Naive thymus-derived CD4-positive, alpha-beta T cell (primary cell): ENCODE measurements at places on chromosomes 13 and 19.

- peak overlapping the region; percentile 99 for H3K27ac ChIP-seq
- H3K4me1 ChIP-seq, result peaks cover 52% of the 10 kb centered on the region
Measured at GRCh38 chr19:14004619-14005348, 1.3 kb downstream of the RFX1 start.

DNA sequence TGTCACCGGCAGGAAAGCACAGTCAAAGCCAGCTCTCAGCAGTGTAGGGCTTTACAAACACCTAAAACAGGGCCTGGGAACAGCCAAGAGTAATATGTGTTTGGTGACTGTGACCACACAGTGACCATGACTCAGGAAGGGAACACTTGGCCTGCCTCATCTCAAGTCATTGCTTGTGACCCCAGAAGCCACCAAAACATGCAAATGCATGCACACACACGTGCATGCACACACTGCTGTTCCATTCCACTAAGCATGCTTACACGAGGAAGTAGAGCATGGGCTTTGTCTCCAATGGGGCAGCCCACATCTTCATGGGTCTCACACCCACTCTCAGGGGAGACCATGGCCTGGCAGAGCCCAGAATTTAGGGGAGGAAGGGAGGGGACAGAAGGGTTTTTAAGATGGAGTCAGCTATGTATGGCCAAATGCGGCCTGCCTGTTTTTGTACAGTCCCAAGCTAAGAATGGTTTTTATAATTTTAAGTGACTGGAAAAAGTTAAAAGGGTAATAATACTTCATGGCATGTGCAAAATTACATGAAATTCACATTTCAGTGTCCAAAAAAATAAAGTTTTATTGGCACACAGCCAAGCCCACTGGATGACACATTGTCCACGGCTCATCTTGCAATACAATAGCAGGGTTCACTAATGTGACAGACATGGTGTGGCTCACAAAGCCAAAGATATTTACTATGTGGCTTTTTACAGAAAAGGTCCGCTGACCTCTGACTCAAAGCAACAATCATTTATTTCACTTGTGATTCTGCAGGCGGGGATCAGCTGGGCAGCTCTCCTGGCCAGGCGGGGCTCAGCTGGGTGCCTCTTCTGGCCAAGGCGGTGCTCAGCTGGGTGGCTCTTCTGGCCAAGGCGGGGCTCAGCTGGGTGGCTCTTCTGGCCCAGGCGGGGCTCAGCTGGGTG is 17.3 kb downstream of the ZFR2 start:
- no peaks in the 10 kb centered on the region for H3K36me3 ChIP-seq
- no peaks in the 10 kb centered on the region for H3K4me1 ChIP-seq
- H3K27me3 ChIP-seq, result no peaks in the 10 kb centered on the region
- no peak overlapping the region for H3K4me3 ChIP-seq
- no peak for DNase-seq

DNA sequence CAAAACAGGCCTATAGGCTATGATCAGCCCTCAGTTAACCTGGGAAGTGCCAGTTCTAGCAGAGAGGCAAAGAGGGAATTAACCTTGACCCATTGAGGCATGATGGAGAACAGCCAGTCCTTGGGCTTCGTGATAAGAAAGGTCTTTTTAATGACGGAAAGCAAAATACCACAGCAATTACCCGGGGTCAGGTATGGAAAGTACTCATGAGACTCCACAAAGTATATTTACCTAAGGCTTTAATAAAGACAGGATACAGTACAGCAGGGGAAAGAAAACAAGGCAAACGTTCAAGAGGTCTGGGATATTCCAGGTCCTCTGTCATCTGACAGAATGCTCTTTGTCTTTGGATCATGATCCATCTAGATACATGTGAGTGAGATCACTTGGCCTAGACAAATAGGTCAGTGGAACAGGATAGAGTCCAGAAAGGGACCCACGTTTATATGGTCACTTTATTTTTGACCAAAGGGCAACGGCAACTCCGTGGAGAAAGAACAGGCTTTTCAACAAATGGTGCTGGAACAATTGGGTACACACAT is 52.2 kb downstream of the WDFY2 start:
- no peaks in the 10 kb centered on the region for H3K36me3 ChIP-seq
- H3K4me3 ChIP-seq, result no peak overlapping the region
- H3K4me1 ChIP-seq, result no peaks in the 10 kb centered on the region
- no peak for DNase-seq
- H3K27me3 ChIP-seq, result no peaks in the 10 kb centered on the region

GRCh38 chr19:29260477-29261317 is 47.7 kb upstream of the UQCRFS1 start:
- H3K27me3 ChIP-seq, result no peaks in the 10 kb centered on the region
- DNase-seq, result no peak
- H3K4me3 ChIP-seq, result no peak overlapping the region

DNA sequence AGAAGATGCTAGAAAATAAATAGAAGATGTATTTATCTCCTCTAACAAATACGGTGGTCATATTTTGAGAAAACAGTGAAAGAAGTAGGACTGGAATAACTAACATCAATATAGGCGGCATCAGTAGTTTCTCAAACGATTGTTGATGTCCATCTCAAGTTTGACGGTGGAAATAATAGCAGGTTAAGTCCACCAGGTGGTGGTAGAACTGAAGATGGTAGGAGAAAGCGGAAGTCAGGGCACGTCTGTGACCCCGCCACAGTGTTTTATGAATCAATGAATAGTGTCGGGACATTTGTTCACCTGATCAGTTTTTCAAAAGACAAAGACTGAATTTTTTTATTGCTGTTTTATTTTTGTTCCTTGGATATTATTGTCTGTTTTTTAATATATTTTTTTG is 706.4 kb upstream of the SLC10A2 start:
- H3K27ac ChIP-seq, result no peak overlapping the region
- no peak overlapping the region for H3K4me3 ChIP-seq
- H3K4me1 ChIP-seq, result no peaks in the 10 kb centered on the region
- DNase-seq, result no peak
- H3K36me3 ChIP-seq, result no peaks in the 10 kb centered on the region
- H3K27me3 ChIP-seq, result no peaks in the 10 kb centered on the region
